ENCODE measurements at places on chromosomes 7 and 10. TPM values are rescaled to one million over a fixed set of nuclear protein-coding genes. Genes with fewer than 3 reads are reported as not detected.
A peak's percentile ranks its signal among the peaks of the same experiment; 100 is the strongest.

- peak overlapping the region; percentile 60 for H3K4me3 ChIP-seq
- no peak for DNase-seq
- H3K36me3 ChIP-seq = peaks cover 3% of the 10 kb centered on the region
- no peak overlapping the region for H3K27ac ChIP-seq
- peaks cover 78% of the 10 kb centered on the region for H3K4me1 ChIP-seq
Observed at GRCh38 chr10:99530108-99531025, 2.4 kb upstream of the NKX2-3 start.

HOGA1 gene
- total RNA-seq = 0.15 TPM

CYP3A5 gene
- total RNA-seq = 0.39 TPM

FBXO24 gene
- total RNA-seq = 0.70 TPM

- no peak overlapping the region for H3K27ac ChIP-seq
- no peak for DNase-seq
- no peaks in the 10 kb centered on the region for H3K36me3 ChIP-seq
Observed at GRCh38 chr10:67612176-67612575, 83.8 kb downstream of the CTNNA3 start.

- no peak overlapping the region for H3K4me3 ChIP-seq
- no peaks in the 10 kb centered on the region for H3K36me3 ChIP-seq
- H3K4me1 ChIP-seq = peaks cover 7% of the 10 kb centered on the region
- no peaks in the 10 kb centered on the region for H3K27me3 ChIP-seq
- no peak overlapping the region for H3K27ac ChIP-seq
Observed at GRCh38 chr7:4842319-4843064, 19.3 kb downstream of the PAPOLB start.

DNA sequence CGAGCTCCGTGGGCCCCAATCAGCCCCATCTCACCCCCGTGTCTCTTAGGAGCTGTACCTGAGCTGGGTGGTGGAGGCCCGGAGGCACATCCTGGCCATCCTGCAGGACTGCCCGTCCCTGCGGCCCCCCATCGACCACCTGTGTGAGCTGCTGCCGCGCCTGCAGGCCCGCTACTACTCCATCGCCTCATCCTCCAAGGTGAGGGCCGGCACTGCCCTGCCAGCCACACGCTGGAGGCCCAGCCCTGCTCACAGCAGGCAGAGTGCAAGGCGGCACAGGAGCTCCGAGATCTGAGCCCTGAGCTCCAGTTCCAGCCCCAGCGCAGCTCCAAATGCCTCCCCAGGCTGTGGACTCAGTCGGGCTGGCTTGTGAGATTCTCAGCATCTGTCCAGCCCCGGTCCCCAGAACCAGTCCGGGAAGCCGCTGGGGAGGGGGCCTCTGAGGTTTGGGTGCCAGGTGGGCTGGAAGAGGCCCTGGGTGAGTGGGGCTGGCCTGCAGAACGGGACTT, 9.3 kb downstream of the TMEM120A start:
- no peak overlapping the region for H3K27ac ChIP-seq
- no peak for DNase-seq
- no peaks in the 10 kb centered on the region for H3K27me3 ChIP-seq
- H3K4me3 ChIP-seq = no peak overlapping the region
- H3K4me1 ChIP-seq = peaks cover 6% of the 10 kb centered on the region
- peaks cover 11% of the 10 kb centered on the region for H3K36me3 ChIP-seq

HKDC1 gene
- total RNA-seq = not detected

- no peak overlapping the region for H3K4me3 ChIP-seq
- no peaks in the 10 kb centered on the region for H3K4me1 ChIP-seq
- H3K27ac ChIP-seq = no peak overlapping the region
- H3K27me3 ChIP-seq = no peaks in the 10 kb centered on the region
- DNase-seq = no peak
Observed at GRCh38 chr10:32516567-32517495, 70.9 kb downstream of the CCDC7 start.

DNA sequence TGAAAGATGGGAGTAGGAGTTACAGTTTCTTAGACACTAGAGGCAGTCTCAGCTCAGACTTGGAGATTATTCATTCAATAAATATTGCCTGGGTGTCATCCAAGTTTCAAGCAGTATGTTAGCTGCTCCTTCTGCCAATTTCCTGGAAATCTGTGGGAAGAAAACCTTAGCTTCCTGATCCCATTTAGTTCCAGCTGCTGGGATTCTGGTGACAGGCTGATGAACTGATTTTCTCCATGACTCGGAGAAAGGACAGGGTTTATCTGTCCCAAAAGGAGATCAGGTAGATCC, 95.8 kb downstream of the CLEC2L start:
- no peak for DNase-seq
- no peak overlapping the region for H3K4me3 ChIP-seq
- no peaks in the 10 kb centered on the region for H3K36me3 ChIP-seq
- H3K4me1 ChIP-seq = peaks cover 6% of the 10 kb centered on the region
- no peak overlapping the region for H3K27ac ChIP-seq
